ENCODE measurements at places on chromosomes 6 and 20.

DNA sequence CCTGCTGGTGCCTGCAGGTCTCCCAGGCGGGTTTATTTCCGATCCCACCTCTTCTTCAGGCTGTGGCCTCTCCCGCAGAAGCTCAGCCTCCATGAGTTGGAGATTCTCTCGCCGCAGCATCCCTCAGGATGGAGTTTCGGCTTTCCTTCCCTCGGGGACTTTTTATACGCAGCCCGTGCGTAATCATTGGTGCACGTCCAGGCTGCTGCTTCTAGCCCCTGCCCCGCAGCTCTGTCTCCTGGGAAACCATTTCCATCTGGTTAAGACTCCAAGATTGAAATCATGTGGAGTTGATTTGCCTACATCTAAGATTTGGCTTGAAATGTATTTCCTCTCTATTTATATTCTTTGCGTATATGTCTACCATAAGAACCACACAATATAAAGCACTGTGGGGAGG lies 46.7 kb upstream of the CARMIL1 start:
- no peak for DNase-seq

DNA sequence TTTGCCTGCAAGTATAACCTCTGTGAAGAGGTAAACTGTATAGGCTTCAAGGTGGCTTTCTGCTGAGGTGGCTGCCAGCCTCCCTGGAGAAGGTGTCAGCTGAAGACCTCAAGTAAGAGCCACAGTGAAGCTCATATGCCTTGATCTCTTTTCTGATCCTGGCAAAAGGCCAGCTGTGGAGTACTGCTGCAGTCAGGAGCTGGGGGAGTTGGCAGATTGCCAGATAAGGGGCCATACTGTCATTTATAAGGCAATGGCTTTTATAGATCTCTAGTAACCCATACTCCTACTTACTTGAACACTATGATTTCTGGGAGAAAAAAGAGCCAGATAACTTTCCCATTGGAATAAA lies 8.8 kb upstream of the CEP85L start:
- DNase-seq = peak; percentile 95

DNA sequence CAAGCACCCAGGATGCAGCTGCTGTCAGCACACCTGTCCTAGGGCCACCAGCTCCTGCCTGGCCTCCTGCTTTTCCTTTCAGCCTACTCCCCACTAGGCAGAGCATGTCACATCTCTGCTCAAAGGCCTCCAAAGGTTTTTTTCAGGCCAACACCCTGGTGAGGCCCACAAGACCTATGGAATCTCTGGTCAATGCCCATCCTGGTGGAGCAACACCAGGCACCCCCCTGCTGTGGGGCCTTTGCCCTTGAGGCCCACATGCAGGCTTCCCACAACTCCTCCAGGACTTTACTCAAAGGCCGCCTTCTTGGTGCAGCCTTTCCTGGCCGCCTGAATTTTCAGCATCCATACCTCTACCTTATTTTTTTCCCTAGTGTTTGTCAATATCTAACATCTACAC lies 76.9 kb downstream of the SLC23A2 start:
- DNase-seq = peak; percentile 32

GRCh38 chr6:153435787-153436186 lies 304.7 kb upstream of the RGS17 start:
- no peak for DNase-seq

DNA sequence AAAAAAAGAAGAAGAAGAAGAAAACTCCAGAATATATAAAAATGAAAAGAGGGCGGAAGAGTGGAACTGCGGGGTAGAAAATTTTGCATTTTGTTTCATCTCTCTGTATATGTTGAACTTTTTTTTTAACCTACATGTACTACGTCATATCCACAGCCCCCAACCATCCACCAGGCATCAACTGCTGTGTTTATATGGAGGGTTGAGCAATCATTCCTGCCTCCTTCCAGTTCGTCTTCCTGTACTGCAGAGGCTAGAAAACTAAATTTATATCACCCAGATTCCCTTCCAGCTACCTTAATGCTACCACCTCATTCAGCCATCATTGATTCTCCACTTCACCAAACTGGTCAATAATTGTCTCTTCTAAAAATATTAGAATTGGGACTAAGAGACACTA lies 9.5 kb upstream of the SIGLEC1 start:
- DNase-seq = no peak

GRCh38 chr6:122747573-122747972 lies 31.9 kb upstream of the FABP7 start:
- no peak for DNase-seq

DNA sequence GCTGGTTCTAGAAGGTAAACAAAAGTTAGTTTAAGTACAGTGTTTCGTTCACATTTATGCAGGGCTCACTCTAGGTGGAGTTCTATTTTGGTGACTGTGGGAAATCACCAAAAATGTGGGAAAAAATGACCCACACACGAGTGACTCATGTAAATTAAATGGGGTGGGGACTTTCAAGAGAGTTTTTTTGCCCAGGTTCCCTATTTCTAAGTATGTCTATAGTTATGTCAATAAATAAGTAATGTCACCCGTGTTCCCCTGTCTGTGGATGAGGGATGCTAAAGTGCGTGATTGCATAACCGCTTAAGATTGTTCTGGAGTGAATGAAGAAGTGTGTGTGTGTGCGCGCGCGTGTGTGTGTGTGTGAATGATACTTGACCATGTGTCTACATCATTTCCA lies 69.1 kb downstream of the MYB start:
- DNase-seq = no peak

DNA sequence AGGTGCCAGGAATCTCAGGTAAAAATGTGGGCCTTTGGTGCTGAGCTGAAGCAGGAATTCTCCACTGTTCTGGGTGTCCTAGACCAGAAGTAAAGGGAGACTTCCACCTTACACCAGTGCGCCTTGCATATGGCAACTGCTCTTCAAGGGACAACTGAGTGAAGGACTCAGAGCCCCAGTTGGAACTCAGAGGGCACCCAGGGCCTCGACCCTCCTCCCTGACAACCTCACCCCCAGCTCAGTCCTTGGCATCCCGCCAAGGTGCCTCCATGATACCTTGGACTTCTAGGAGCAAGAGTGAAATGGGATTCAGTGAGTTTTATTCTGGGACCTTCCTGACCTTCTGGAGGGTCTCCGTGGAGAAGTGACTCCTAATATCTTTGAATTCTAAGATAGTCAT lies 153.7 kb upstream of the PROKR2 start:
- DNase-seq = no peak

DNA sequence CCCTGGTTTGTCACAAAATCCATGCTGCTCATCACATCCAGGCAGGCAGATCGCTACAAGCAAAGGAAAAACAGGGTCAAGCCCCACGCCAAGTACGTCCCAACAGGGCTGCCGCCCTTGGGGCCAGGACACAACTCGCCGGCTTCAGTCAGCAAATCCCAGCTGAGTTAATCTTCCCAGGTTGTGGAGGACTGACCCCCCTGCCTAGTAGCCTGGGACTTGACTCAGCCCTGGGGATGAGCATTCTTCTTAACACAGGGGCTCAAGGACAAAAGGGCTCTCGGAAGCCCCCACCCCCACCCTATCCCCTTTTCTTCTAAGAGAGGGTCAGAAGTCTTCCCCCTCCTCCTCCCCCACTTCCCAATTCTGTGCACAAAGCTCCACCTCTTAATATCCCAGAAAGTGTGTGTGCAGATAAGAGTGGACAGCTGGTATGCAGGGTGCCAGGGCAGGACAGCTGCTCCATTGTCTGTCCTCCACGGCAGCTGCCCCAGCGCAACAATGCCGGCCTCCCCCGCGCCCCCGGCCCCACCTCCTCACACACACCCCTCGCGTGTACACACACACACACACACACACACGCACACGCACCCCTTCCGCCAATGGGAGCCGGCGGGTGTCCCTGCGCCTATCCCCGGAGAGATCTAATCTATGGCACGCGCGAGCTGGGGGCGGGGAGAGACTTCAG lies 4.5 kb downstream of the DLL1 start:
- peak; percentile 68 for DNase-seq

- no peak for DNase-seq
Observed at GRCh38 chr6:157445277-157446009, 64.5 kb downstream of the ZDHHC14 start.

- peak; percentile 64 for DNase-seq
Observed at GRCh38 chr6:10412461-10413261, 2.2 kb downstream of the TFAP2A start.

- DNase-seq = no peak
Observed at GRCh38 chr20:3080939-3081388, 3.6 kb downstream of the AVP start.

DNA sequence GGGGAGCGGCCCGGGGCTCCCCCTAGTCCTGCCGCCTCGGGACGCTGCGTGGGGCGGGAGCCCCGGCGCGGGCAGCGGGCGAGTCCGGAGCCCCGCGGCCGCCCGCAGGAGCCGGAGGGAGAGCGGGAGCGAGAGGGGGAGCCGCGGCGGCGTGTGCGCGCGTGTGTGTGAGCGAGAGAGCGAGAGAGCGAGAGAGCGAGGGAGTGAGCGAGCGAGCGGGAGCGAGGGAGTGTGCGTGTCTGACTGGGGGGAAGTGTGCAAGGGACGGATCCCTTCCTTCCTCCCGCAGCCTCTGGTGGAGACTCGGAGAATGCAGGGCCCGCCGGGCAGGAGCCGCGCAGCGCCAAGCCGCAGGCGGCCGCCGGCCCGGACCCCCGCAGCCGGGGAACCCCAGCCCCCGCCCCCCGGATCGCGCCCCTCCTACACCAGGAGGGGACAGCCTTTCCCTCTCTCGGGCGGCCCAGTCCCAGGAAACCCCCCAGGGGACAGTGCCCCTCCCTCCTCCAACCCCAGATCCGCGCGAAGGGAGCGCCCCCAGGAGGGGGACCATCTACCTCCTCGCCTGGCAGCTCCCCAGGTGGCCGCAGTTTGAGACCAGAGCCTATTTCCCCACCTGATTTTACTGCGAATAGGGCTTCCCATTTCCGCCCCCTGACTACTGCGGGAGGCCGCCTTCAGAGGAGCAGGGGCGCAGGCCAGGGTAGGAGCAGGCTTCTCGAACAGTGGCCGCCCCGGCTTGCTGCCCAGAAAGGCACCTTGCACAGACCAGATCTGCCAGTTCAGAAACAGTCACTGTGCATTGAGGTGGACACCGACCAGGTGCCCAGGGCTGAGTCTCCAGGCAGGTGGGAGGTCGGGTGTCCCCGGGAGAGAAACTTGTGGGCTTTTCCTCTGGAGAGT lies at the start of gene CDH22:
TSS of gene CDH22 (minus strand) at position 241 of the 900 bp plus-strand sequence. CDS start 57,204 bp downstream, outside the sequence.
- DNase-seq = no peak

- no peak for DNase-seq
Observed at GRCh38 chr6:7691021-7691420, 34.9 kb upstream of the BMP6 start.

DNA sequence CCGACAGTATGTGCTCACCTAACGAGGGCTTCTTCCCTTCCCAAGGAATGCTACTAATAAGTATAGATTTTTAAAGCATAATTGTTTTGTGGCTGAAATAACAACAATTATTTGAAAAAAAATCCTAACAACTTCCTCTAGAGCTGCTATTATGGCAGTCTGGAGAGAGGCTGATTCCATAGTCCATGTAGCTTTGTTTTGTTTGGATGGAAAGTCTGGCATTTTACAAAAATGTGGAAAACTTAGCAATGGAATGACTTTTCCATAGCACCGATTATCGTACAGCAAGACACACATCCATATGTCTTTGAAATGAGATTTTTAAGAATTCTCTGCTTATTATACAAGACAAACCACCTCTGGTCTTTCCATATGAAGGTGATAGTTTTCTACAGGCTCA lies 252.4 kb upstream of the TAB2 start:
- DNase-seq = no peak

DNA sequence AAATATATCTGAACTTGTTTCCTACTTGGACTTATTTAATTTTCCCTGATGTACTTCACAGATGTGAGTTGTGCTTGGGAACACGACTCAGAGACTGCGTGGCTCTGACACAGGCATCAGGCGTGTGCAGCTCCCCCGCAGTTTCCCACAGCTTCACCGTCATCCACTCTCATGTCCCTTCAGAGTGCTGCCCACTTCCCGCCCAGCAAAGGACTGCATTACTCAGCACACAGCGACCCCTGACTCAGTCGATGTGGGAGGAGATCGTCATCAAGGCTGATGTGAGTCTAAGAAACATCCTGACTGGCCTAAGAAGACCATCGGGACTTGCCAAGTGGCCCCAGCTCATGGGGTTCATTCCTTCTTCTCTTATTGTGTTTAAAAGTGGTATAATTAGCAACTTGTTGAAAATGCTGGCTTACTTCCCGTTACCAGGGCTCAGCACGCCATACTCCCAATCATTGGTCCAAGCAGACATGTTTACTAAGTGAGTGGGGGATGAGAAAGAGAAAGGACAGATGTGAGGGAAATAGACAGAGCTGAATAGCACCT lies 539.4 kb upstream of the JARID2 start:
- DNase-seq = no peak

- DNase-seq = no peak
Observed at GRCh38 chr20:37775200-37775599, 81.4 kb downstream of the CTNNBL1 start.

DNA sequence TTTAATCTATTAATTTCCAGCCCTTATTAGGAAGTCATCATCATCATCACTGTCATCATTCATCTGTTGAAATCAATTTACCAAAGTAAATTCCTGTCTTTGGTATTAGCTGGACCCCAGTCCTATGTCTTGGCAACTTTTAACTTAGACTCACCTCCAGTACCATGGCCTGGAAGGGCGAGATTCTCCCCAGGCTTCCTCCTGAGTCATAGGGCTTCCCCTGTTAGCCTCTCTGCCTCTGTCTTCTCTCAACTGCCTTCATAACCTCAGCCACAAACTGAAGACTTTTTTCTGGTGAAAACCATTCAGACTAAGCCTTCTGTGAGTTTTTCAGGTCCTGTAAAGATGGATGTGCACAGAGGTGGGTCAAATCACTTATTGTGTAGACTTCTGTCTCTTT lies 95.0 kb downstream of the NKAIN2 start:
- no peak for DNase-seq

GRCh38 chr6:163209005-163209404 lies 205.5 kb upstream of the QKI start:
- DNase-seq = no peak

DNA sequence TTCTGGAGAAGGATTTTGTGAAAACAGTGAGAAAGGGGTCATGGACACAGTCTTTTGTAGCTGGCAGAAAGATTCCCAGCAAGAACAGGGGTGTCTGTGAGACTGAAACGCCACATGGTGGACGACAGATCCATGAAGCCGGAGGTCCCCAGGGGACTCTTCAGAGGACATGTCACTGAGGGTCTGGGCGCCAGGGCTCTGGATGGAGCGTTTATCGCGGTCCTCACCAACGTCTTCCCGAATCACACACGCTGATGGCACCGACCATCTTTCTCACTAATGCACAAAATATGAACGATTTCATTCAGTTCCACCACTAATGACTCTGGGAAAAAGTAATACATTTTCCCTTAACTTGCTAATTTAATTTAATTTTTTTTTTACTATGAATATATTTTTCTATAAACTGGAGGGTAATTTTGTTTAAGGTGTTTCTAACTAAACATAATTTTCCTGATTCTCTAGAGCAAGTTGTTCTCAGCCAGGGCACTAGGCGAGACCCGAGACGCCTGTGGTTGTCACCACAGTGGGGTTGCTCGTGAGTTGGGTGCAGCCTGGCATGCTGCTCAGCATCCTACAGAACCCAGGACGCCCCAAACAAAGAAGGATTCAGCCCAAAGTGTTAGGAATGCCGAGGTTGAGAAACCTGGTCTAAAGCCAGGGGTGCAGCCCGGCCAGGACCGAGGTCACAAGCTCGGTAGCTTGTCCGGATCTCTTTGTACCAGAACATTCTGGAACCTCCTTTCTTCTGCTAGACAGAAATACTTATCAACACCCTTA lies 306.2 kb downstream of the TAF4 start:
- no peak for DNase-seq

All from SHP77 (cell line).